ENCODE measurements at places on chromosomes 4 and X. TPM values are rescaled to one million over a fixed set of nuclear protein-coding genes. Genes with fewer than 3 reads are reported as not detected.

Gene DHRSX
- 18.2 TPM for total RNA-seq

Gene USP38
- 22.7 TPM for total RNA-seq

Gene CT45A10
- total RNA-seq, result not detected

GRCh38 chr4:170729236-170729635 lies 639.5 kb upstream of the AADAT start:
- no peak overlapping the region for H3K4me3 ChIP-seq
- no peaks in the 10 kb centered on the region for H3K27me3 ChIP-seq
- DNase-seq, result no peak
- no peaks in the 10 kb centered on the region for H3K36me3 ChIP-seq
- no peaks in the 10 kb centered on the region for H3K4me1 ChIP-seq
- no peak overlapping the region for H3K27ac ChIP-seq

GRCh38 chr4:100707786-100708185 lies 190.0 kb upstream of the EMCN start:
- no peak overlapping the region for H3K27ac ChIP-seq
- no peaks in the 10 kb centered on the region for H3K4me1 ChIP-seq
- DNase-seq, result no peak
- no peaks in the 10 kb centered on the region for H3K36me3 ChIP-seq
- H3K4me3 ChIP-seq, result no peak overlapping the region
- H3K27me3 ChIP-seq, result peaks cover 4% of the 10 kb centered on the region

- H3K4me3 ChIP-seq, result no peak overlapping the region
- H3K27ac ChIP-seq, result no peak overlapping the region
- peaks cover 19% of the 10 kb centered on the region for H3K36me3 ChIP-seq
- H3K27me3 ChIP-seq, result no peaks in the 10 kb centered on the region
- no peak for DNase-seq
These were observed 88.4 kb downstream of the KLHL8 start for GRCh38 chr4:87132035-87132434.
